ENCODE measurements at places on chromosomes 6 and 20.
A peak's percentile ranks its signal among the peaks of the same experiment; 100 is the strongest.

DNA sequence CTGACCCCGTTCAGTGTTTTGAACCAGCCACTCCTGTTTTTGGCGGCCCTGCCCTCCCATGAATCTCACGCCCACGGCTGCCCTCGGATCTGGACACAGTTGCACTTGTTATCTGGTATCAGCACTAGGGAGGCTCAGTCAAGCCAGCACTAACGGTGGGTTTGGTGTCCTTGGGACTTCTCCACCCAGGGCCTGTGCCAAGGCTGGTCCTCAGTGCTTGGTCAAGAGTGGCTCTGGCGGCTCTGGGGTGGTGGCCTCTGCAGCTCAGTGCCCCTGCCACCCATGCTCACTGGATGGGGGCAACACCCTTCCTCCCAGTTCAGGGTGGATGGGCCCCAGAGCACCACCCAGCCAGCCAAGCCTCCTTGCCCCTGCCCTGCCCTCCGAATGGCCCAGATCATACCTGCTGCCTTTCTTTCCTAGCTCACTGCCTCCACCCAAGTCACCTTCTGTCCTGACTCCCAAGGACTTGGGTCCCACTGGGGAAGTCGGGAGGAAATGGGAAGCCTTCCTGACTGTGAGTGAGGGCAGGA is 54.7 kb downstream of the SSR1 start:
- no peak for DNase-seq

DNA sequence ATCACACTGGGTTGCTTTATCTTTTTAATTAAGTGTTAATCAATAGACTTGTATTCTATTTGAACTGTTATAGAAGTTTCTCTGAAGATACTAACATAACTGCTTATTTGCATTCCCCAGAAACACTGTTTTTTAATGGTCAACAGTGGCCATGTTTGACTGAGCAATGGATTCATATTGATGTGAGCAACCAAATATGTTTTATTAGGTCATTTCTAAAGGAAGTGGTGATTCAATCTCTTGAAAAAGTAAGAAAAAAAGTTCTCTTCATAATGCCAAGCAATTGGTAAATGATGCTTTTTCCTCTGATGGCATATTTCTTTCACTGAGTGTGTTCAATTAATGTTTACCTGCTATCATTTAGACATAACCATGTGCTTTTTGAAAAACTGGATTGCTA is 593.0 kb upstream of the CITED2 start:
- DNase-seq, result no peak

- DNase-seq, result peak; percentile 28
Observed at GRCh38 chr6:168035098-168035660, 37.7 kb downstream of the KIF25 start.

GRCh38 chr20:39986173-39986904 is 702.7 kb downstream of the MAFB start:
- no peak for DNase-seq

DNA sequence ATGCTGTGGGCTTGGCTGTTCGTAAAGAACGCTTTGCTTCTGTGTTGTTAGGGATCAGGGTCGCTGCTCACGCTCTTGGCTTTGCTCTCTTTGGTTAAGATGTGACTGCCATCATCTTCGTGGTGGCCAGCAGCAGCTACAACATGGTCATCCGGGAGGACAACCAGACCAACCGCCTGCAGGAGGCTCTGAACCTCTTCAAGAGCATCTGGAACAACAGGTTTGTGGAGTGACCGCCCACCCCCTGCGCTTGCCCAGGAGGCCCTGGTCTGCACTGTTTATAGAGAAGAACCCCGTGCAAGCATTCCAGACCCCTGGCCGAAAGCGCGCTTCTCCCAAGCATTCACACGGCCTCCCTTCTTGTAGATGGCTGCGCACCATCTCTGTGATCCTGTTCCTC is 57.1 kb downstream of the GNAS start:
- no peak for DNase-seq
